ENCODE measurements at places on chromosomes 6 and 20.

- ATAC-seq, result no peak
These were observed 149.5 kb upstream of the NEDD9 start for GRCh38 chr6:11381801-11382513.

- ATAC-seq, result no peak
These were observed 18.0 kb upstream of the ZFAND3 start for GRCh38 chr6:37801605-37801940.

DNA sequence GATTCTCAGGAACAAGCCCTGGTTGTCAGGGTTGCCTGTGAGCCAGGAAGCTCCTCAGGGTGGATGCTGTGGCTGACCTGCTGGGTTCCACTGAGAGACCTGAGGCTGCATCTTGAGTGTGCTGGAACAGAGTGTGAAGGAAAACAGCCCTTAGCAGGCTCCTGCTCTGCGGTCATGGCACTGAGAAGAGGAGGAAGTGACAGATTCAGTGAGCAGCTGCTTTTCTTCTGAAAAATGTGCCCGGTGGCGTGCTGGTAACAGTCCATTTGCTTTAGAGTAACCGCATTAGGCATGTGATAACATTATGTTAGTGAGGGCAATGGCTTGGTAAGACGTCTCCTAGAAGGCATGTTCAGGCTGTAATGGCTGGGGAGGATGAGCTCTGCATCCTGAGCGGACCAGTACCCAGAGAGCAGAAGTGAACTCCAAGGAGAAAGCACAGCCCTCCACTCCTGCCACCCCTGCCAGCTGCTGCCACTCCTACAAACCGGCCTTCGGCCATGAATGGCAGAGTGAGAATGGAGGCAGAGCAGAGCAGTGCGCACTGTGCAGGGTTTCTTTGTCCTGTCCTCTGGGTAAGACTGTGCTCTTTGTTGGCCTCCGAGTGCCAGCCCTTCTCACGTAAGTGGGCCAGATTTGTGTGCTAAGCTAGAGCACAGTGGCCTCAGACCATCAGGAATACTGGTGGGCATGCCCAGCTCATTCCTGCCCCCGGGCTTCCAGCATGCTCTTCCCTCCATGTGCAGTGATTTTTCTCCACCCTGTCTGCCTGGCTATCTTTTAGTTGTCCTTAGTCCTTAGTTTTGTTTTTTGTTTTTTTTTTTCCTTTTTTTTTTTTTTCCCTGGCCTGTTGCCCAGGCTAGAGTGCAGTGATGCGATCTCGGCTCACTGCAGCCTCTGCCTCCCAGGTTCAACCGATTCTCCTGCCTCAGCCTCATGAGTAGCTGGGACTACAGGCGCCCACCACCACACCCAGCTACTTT is 98.1 kb upstream of the VSTM2L start:
- peak; percentile 55 for ATAC-seq

- no peak for ATAC-seq
These were observed 153.1 kb downstream of the MYB start for GRCh38 chr6:135334169-135334568.

GRCh38 chr20:14924433-14924832 is 587.0 kb upstream of the FLRT3 start:
- peak; percentile 42 for ATAC-seq

DNA sequence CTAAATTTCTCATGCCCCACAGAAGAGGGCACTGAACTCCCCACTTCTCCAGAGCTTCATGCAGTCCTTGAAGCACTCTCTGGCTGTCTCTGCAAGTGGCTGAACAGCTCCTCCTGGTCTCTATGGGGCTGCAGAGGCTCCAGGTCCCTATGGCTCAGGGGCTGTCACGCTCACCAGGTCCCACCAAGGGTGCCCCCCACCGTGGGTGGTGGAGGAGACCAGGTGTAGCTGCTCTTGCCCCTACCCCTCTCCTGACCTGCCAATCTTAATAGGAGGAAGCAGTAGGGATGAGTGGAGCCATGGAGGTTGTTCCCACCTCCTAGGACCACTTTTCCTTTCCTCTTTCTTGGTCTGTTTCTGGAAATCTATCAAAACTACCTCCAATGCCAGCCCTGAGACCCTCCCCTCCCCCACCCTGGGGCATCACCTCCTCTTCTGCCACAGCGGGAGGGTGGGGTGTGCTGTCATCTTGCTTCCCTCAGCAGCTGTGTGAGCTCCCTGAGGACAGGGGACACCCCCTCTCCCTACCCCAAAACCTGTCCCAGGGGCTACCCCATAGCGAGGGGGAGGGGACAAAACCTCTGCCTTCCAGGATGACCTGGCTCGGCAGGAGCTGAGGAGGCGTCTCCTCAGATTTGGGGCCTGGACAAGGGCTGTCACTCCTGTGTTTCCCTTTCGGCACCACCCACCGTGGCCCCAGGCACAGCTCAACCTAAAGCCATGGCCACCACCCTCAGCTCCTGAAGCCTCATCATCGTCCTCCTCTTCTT is 12.0 kb upstream of the RAET1E start:
- no peak for ATAC-seq

- ATAC-seq, result no peak
These were observed 41.2 kb downstream of the SLX4IP start for GRCh38 chr20:10476319-10476724.

DNA sequence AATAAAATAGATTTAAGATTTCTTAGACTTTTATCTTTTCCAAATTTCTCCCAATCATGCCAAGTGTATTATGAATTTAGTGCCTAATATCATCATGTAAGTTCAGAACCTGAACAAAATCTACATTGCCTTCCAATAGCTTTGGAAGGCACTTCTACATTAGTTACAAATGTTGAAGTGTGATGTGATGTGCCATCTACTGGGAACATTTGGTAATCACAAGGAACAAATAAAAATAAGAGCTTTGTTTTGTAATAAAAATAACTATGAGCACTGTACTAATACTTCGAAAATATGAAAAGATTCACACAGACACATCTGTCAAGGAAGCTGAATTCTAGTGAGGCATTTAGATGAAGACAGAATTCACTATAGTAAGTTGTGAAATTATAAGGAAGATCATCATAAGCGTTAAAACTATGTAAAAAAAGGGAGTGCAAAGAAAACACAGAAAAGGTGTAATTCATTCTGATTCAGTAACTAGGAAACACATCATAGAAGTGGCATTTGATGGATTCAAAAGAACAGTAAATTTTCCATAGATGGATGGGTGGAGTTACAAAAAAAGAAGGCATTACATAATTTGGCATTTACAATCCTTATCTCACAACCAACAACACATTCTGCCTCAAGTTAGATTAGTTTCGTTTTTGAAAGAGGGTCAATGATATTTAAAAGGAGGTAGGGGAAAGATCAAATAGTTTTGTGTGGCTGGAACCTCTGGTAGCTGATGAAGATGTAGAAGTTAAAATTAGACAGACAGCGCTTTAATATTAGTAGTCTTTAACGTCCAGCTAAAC is 161.0 kb downstream of the ASCC3 start:
- ATAC-seq, result peak; percentile 57

DNA sequence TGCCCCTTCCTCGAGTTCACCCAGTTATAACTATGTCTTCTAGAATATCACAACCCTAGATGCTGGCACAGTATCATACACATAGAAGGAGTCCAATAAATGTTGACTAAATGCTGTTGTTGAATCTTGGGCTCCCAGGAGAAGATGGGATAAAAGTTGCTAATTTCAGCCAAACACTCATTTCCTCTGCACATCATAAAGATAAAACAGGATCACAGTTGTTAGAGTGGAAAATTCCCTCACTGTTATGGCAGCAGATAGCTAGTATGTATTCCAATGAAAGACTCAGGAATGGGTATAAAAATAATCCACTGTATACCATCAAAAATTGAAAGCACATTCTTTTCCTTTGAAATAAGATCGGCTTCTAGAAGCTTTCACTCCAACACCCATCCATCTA is 294.9 kb upstream of the TSHZ2 start:
- no peak for ATAC-seq

DNA sequence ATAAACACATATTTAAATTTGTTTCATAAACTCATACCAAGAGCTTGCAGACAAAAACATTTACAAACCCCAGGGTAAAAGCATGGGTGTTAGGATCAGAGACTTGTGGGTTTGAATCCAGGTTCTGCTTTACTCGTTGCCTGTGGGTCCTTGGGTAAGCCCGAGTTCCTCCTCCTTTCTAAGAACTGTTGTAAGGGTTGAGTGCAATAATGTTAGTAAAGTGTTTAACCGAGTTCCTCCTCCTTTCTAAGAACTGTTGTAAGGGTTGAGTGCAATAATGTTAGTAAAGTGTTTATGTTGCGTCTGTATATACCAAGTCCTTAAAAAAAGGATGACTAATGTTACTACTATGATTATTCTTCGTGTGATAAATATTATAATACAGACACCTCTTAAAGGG is 18.7 kb downstream of the CCDC170 start:
- ATAC-seq, result no peak

GRCh38 chr6:116206231-116206903 is 47.5 kb downstream of the TSPYL4 start:
- no peak for ATAC-seq

DNA sequence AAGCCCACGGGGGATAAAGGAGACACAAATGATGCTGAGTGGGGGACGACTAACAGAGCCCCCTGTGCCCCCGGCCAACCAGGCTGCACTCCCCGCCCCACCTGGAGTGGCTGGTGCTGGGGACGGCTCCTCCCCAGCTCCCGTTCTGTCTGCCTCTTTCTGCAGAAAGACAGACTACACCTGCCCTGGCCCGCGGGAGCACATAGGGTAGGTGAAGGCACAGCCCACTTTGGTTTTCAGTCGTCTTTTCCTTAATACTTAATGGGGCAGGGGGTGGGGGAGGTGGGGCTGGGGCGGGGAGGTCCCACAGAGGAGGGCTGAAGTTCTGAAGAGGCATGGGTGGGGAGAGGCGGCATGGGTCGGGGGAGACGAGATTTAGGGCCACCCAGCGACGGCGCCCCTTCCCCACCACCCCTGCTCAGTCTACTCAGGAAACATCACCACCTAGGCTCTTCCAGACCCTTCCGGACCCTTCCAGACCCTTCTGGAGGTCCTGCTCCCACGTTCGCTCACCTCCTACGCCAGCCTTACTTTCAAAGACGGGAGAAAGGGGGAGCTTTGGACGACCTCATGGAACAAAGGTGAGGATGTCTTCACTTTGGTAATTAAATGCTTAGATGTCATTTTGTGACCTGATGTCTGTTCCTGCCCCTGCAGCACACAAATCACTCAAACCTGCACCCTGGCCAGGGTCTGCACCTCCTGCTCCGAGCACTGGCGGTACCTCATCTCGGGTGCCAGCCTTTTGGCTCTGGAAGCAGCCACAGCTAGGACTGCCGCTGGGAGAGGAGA is 21.2 kb upstream of the FRMD1 start:
- no peak for ATAC-seq

GRCh38 chr6:134437376-134437775 is 119.5 kb upstream of the SGK1 start:
- ATAC-seq, result peak; percentile 12

GRCh38 chr20:16066571-16066970 is 506.7 kb downstream of the KIF16B start:
- no peak for ATAC-seq

DNA sequence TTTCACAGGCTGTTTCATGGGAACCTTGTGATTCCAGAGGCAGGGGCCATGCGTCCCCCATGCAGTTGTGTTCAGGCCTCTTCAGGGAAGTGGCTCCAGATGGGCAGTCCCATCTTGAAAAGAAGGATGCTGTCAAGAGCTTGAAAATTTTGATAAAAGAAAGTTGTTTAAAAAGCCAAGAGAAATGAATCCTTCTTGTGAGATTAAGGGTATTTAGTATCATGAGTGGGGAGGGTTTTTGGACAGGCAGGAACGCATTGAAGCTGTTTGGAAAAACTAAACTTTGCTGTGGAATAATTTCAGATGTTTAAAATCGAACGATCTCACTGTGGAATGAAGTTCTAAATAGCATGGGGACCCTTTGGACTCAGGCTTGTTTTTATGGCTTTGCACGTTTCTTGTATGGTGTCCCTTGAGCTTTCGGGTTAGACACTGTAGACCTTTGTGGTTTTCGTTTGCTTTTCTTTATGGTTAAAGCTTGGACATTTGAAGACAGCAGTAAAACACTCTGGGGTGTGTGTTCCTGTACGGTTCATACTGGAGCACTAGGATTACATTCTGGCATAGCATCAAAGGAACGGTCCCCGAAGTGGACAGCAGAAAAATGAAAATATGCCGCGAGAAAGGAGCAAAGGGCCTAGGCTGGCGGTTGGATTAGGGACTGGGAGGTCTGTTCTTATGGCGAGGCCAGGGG is 18.2 kb downstream of the KIF25 start:
- ATAC-seq, result no peak

DNA sequence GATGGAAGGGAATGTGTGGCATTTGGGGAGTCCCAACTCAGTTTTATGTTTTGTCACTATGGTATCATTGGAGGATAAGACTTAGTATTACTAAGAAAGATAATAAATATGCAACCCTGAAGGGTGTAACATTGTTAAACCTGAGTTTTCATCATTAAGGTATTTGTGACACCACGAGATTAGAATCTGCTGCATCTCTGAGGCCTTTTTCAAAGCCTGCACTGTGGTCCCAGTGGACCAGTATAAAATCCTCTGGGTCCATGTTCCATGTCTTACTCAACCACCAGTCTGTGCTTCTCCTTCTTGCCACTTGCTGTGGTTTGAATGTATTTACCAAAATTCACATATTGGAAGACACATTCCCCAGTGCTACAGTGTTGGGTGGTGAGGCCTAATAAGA is 130.6 kb downstream of the TBX18 start:
- ATAC-seq, result no peak

- ATAC-seq, result no peak
These were observed 22.6 kb downstream of the EDN1 start for GRCh38 chr6:12312736-12313135.

GRCh38 chr20:50297498-50298376 is 107.1 kb downstream of the CEBPB start:
- ATAC-seq, result no peak

- peak; percentile 65 for ATAC-seq
These were observed 1.4 kb downstream of the RREB1 start for GRCh38 chr6:7108964-7109836.

DNA sequence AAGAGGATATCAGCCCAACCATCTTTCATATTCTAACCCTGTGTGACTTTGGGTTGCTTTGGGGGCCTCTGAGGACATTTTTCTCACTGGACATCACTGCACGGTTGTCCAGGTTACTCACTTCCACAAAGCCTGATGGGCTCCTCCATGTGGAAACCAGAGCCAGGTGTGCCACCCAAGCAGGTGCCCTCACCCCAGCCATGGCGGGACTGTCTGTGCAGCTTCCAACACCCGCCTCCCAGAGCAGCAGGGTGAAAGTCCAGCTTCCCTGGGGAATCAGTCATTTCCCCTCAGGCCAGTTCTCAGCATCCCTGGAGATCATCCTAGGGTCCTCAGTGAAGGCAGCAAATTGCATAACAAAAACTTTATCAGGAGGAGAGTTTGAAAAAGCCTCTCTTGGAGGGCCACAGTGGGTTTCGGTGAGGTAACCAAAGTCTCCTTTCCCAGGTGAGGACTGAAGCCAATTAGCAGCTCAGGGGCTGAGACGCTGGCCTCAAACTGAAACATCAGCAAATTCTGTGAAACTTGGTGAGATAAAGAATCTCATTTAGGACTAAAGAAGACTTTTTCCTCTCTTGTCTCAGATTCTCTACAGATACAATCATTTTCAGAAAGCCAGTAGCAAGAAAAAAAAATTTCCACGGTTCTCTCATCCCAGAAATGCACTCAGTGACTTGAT is 289.6 kb upstream of the CDH4 start:
- no peak for ATAC-seq

Measured in SK-N-SH treated with all-trans-retinoic acid at 6 μM for 48 hours (cell line).